ENCODE measurements at places on chromosomes 1 and 21. TPM values are rescaled to one million over a fixed set of nuclear protein-coding genes. Genes with fewer than 3 reads are reported as not detected.
A peak's percentile ranks its signal among the peaks of the same experiment; 100 is the strongest.

- no peak for DNase-seq
Observed at GRCh38 chr1:223700388-223700918, 11.9 kb upstream of the CAPN2 start.

- no peak for DNase-seq
Observed at GRCh38 chr21:45817345-45817744, 164.2 kb upstream of the COL6A1 start.

GRCh38 chr21:35281956-35282355 lies 232.9 kb upstream of the RUNX1 start:
- no peak for DNase-seq

DNA sequence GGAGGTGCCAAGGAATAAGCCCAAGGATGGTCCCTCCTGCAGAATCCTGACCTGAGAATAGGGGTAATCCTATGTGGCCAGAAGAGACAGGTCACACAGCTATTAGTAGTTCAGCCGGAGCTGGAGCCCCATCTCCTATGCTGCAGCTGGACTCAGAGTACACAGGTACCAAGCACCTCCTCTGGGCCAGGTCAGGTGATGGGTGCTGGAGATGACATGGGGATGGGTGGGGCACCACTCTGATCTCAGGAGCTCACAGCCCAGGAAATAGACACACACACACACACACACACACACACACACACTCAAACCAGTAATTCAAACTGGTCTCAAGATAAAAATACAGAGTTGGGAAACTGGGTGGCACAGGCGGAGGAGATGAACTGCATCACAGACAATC lies 54.2 kb upstream of the SSBP3 start:
- DNase-seq = peak; percentile 59

DNA sequence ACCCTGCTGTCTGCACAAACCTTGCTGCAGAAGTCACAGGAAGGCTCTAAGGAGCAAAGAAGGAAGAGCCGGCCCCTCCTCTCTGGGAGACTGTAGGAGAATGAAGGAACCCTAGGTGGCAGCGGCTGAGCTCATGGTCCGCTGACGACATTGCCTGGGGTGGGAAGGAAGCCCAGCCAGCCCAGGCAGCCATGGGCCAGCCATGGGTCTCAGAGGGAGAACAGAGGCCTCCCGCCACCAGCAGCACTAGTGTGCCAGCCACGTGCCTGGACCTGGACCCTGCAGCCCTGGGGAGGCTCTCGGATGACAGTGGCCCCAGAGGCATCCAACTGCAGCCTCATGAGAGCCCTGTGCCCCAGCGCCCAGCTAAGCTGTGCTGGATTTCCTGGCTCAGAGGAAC lies 49.2 kb upstream of the POFUT2 start:
- no peak for DNase-seq

LRRC71 gene
- polyA plus RNA-seq = not detected

All from naive thymus-derived CD8-positive, alpha-beta T cell (primary cell).